ENCODE measurements at places on chromosomes 16 and 17. TPM values are rescaled to one million over a fixed set of nuclear protein-coding genes. Genes with fewer than 3 reads are reported as not detected.

The KRTAP4-6 gene
- not detected for total RNA-seq

The FAM171A2 gene
- total RNA-seq, result 1.1 TPM

The SLC6A2 gene
- 0.26 TPM for total RNA-seq

The SEPTIN1 gene
- total RNA-seq, result 3.3 TPM

The C17orf50 gene
- 0.40 TPM for total RNA-seq

The KRTAP3-2 gene
- not detected for total RNA-seq

The KRT13 gene
- total RNA-seq, result 7.9 TPM

The RNF135 gene
- 42.1 TPM for total RNA-seq

The CPNE7 gene
- 2.2 TPM for total RNA-seq

The SBK1 gene
- total RNA-seq, result 2.7 TPM

The CDH5 gene
- 80.2 TPM for total RNA-seq

The MLKL gene
- 13.1 TPM for total RNA-seq

The HSPB9 gene
- total RNA-seq, result not detected

The KRTAP1-1 gene
- not detected for total RNA-seq

The TP53TG3D gene
- total RNA-seq, result not detected

The DPEP3 gene
- total RNA-seq, result 0.40 TPM

The ACAP1 gene
- total RNA-seq, result 9.2 TPM

The TRAP1 gene
- 94.3 TPM for total RNA-seq

The ODAD4 gene
- 16.7 TPM for total RNA-seq

The SPATA22 gene
- not detected for total RNA-seq

The IL17C gene
- total RNA-seq, result not detected

The LRRC37A gene
- 5.2 TPM for total RNA-seq

The TMEM114 gene
- total RNA-seq, result not detected

The WFIKKN1 gene
- 0.31 TPM for total RNA-seq

The TSPAN10 gene
- total RNA-seq, result 1.4 TPM

The GP2 gene
- total RNA-seq, result 11.9 TPM

The MT1F gene
- 30.9 TPM for total RNA-seq

The SSTR5 gene
- 0.23 TPM for total RNA-seq

The TMEM92 gene
- 0.63 TPM for total RNA-seq

The ZNF830 gene
- total RNA-seq, result 13.2 TPM

The TOP2A gene
- total RNA-seq, result 5.9 TPM

The COG1 gene
- total RNA-seq, result 41.2 TPM

The CORO6 gene
- 8.4 TPM for total RNA-seq

The NRN1L gene
- 2.1 TPM for total RNA-seq

The TMEM220 gene
- 13.8 TPM for total RNA-seq

The CRAMP1 gene
- total RNA-seq, result 16.3 TPM

The FKBP10 gene
- total RNA-seq, result 64.4 TPM

The TNFRSF13B gene
- 0.34 TPM for total RNA-seq

The VTN gene
- 2.5 TPM for total RNA-seq

The RMI2 gene
- 4.4 TPM for total RNA-seq

The UMOD gene
- total RNA-seq, result not detected

The FAM20A gene
- 69.7 TPM for total RNA-seq

The PRSS36 gene
- 0.43 TPM for total RNA-seq

The KRTAP2-2 gene
- not detected for total RNA-seq

The FOXN1 gene
- total RNA-seq, result not detected

The EZH1 gene
- 53.2 TPM for total RNA-seq

The KLHL10 gene
- total RNA-seq, result not detected
